ENCODE measurements at places on chromosomes 16 and 17. TPM values are rescaled to one million over a fixed set of nuclear protein-coding genes. Genes with fewer than 3 reads are reported as not detected.

GRCh38 chr17:31294820-31295488 lies 2.1 kb downstream of the OMG start:
- no peaks in the 10 kb centered on the region for H3K36me3 ChIP-seq
- H3K27me3 ChIP-seq: no peaks in the 10 kb centered on the region
- H3K4me3 ChIP-seq: no peak overlapping the region
- no peak for DNase-seq

- H3K27ac ChIP-seq: no peak overlapping the region
- DNase-seq: no peak
- H3K4me1 ChIP-seq: no peaks in the 10 kb centered on the region
- H3K4me3 ChIP-seq: no peak overlapping the region
These were observed 129.9 kb downstream of the AIPL1 start for GRCh38 chr17:6304894-6305612.

- no peak for DNase-seq
- H3K4me3 ChIP-seq: no peak overlapping the region
- H3K27ac ChIP-seq: no peak overlapping the region
- H3K27me3 ChIP-seq: no peaks in the 10 kb centered on the region
- H3K4me1 ChIP-seq: peaks cover 16% of the 10 kb centered on the region
These were observed 88.2 kb downstream of the XYLT1 start for GRCh38 chr16:17382514-17382913.

The HOXB13 gene
- total RNA-seq: not detected

All from tibial nerve (tissue), 4 donors.